ENCODE measurements at places on chromosomes 13 and 19.

- DNase-seq: no peak
Measured at GRCh38 chr13:94701313-94702180, 10.8 kb downstream of the SOX21 start.

DNA sequence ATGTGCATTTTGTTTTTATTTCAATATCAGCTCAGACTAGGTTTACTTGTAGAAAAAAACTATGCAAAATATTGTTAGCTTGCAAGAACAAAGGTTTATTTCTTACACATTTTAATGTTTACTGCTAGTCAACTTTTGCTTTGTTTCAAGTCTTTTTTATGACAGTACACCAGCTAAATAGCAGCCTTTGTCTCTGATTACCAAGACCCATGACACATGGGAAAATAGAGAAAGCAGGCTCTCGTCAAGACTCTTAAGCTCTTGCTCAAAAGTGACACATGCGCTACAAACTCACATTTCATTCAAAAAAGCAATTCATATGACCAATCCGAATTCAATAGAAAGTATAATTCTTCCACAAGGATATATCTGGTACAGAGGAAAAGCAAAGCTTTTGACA lies 642.3 kb upstream of the SLITRK1 start:
- no peak for DNase-seq

GRCh38 chr13:21344662-21345176 lies 114.4 kb downstream of the ZDHHC20 start:
- DNase-seq: no peak

DNA sequence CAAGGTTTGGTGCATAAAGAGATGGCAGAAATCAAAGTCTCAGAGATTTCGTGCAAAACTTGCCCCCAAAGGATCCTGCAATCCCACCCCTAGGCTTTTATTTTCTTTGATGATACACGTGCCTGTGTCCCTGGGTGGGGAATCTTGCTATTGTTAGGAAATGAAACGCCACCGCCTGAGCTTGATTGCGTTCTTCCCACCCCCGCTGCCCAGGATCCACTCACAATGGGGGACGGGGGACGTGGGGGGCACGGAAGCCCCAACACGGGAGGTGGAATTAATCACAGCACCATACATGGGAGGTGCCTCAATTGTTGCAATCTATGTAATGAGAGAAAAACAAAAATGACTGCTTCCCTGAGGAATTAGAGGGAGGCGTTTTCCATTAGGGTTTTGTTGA lies 39.6 kb downstream of the ZNRF4 start:
- no peak for DNase-seq

GRCh38 chr13:20182231-20182846 lies 10.4 kb downstream of the GJB2 start:
- DNase-seq: peak; percentile 49
